ENCODE measurements at places on chromosomes 5 and 9.
A peak's percentile ranks its signal among the peaks of the same experiment; 100 is the strongest.

- no peak for DNase-seq
Observed at GRCh38 chr9:72524820-72525540, 3.6 kb downstream of the TMC1 start.

DNA sequence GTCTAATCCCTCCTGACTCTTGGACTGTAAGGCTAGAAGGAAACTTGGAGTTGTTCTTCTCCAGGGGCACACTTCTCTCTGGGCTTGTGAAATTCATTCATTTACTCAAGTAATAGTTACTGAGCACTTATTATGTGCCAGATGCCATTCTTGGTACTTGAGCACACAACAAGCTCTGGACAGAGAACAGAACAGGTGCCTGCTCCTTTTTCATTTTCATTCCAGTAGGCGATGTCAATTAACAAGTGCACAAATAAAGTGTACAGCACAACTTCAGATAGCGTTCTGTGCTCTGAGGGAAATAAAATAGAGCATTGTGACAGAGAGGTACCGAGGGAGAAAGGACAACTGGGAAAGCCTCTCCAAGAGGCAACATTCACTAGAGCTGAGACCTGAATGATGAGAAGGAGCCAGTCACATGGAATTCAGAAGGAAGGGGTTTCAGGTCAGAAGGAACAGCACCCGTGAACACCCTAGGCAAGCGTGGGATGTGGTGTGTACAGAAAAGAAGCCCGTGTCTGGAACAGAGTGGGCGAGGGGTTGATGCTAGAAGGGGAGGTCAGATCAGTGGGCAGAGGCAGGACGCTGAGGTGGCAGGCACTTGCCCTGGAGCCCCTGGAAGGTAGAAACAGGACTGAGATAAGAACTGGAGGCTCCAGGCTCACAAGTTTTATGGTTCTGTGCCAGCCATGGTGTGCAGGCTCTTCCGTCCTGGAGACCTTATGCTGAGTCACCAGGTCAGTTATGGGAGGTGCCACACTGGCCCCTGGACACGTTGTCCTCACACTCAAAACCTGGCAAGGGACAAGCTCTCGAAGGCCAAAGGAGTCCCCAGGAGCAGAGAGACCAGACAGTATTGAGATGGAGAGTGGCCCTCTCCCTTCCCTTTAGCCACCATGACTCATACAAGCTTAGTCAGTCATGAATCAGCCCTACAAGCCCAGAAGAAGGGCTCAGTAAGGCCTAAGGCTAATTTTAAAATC lies 7.2 kb upstream of the ABLIM3 start:
- DNase-seq: peak; percentile 23

GRCh38 chr5:77402796-77403195 lies 89.3 kb downstream of the WDR41 start:
- no peak for DNase-seq

- no peak for DNase-seq
Observed at GRCh38 chr9:113612828-113613227, 149.3 kb downstream of the RGS3 start.

DNA sequence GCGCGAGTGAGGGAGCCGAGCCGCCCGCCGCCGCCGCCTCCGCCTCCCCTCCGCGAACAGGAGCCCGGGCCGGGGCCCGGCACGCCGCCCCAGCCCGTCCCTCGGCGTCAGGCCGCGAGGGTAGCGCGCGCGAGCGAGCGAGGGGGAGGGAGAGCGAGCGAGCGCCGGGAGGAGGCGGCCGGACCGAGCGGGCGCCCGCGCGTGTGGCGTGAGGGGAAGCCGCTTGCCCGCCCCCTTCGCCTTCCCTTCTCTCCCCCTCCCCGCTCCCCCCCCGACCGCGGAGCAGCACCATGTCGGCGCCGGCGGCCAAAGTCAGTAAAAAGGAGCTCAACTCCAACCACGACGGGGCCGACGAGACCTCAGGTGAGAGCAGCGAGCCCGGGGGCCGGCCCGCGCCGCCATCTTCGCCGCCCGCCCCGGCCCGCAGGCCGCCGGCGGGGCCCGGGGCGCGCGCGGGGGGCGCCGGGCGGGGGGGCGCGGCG lies 312 bp downstream of the SET start:
- no peak for DNase-seq

DNA sequence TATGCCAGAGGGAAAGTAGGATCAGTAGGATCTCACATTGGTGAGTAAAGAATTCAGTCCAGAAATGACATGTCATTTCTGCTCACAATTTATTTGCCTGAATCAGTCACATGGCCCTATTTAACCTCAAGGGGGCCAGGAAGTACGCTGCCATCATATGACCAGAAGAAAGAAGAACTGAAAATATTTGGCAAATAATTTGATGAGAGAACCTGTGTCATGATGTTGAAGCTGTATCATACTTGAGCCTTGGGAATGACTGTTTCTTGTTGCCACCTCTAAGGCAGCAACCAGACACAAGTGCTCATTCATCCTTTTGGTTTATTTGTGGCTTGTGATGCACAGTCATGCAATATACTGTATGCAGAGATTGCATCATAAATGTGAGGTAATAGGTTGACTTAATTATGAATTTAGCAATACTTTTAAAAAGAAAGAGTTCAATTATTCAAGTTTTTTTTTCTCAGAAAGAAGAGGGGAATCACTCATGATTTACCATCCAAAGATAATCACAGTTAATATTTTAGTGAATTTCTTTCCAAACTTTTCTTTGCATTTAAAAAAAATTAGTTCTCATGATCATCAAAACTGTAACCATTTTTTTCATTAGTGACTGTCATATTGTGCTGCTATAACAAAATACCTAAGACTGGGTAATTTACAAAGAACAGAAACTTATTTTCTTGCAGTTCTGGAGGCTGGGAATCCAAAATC lies 8.2 kb upstream of the ZFYVE16 start:
- peak; percentile 12 for DNase-seq

- DNase-seq: peak; percentile 35
Observed at GRCh38 chr5:80442742-80443141, 34.9 kb downstream of the ZFYVE16 start.

DNA sequence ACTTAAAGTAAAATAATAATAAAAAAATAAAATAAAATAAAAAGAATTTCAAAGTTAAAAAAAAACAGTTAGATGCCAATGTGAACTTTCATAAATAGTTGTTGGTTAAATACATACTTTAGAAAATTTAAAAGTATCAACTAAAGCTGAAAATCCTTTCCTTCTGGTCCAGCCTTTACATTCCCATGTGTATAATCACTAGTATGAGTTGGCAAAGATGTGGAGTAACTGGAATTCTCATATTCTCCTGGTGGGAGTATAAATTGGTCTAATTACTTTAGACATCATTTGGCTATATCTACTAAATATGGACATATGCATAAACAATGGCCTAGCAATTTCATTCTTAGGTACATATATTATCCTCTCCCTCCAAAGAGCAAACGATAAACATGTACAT lies 619.9 kb downstream of the PTPRD start:
- no peak for DNase-seq

- DNase-seq: no peak
Observed at GRCh38 chr9:68532131-68532530, 8.6 kb downstream of the TMEM252 start.

- DNase-seq: no peak
Observed at GRCh38 chr5:147859962-147860640, 18.4 kb upstream of the SCGB3A2 start.

DNA sequence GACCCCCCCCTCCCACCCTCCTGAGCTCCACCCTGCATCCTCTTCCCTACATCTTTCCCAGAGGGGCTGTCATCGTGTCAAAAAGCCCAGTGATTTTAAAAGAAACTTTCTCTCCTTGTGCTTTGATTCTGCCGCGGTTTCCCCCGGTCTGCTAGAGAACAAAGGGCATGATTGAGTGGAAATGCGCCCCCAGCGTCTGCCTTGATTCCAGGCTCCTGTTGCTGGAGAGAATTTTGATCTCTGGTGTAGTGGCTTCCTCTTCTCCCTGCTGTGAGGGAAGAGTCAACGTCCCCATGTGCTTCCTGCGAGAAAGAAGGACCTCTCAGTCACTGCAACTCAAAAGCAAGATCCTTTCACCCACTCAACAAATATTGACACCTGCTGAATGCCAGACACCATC lies 61.9 kb upstream of the RAPGEF1 start:
- DNase-seq: no peak

DNA sequence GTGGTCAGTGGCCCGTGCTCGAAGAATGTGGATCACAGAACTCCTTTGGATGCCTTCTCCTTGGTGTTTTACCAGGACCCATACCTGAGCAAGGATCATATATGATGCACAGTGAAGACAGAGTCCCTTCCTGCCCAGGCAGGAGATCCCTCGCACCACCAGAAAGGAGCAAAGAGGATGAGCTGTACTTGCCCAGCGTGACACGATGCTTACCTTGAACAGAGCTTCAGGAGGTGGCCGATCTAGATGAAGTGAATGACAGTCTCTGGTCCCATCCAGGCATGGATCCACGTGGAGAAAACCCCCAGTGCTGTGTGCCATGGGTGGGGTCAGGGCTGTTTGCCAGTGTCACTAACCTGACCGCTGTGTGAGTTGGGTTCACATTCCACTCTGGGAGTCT lies 455.4 kb downstream of the GADD45G start:
- DNase-seq: no peak
